Activated CD4-positive, alpha-beta T cell treated with anti-CD3 and anti-CD28 coated beads, Interleukin-2, amount 50 U/mL, for 24 hours (primary cell): ENCODE measurements at places on chromosomes 7 and 10.

DNA sequence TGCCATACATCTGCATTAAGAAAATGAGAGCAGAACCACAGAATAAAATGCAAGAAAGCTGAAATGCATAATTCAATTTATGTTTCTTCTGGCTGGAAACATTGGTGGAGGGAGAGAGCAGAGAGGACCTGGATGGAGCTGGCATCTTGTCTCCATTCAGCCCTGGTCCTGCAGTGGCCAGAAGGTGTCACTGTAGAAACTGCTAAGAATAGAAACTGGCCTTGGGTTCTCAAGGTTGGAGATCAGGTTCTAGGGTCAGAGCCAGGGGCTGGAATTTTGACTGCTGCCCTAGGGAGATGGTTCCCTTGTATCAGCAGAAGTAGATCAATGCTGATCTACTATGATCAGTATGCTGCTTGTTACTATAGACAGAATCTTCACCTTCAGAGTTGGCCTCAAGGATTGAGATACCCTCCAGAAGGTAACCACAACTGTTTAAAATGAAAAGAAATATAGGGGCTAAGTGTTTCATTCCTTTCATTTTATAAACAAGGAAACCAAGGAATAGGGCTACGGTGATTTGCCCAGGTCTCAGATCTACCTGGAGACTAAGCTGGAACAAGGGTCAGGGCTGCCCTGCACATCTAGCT is 13.1 kb downstream of the TAS2R41 start:
- DNase-seq = no peak

GRCh38 chr10:82397854-82398253 is 522.9 kb downstream of the NRG3 start:
- no peak for DNase-seq

GRCh38 chr7:69603937-69604494 is 5.7 kb downstream of the AUTS2 start:
- DNase-seq = no peak

DNA sequence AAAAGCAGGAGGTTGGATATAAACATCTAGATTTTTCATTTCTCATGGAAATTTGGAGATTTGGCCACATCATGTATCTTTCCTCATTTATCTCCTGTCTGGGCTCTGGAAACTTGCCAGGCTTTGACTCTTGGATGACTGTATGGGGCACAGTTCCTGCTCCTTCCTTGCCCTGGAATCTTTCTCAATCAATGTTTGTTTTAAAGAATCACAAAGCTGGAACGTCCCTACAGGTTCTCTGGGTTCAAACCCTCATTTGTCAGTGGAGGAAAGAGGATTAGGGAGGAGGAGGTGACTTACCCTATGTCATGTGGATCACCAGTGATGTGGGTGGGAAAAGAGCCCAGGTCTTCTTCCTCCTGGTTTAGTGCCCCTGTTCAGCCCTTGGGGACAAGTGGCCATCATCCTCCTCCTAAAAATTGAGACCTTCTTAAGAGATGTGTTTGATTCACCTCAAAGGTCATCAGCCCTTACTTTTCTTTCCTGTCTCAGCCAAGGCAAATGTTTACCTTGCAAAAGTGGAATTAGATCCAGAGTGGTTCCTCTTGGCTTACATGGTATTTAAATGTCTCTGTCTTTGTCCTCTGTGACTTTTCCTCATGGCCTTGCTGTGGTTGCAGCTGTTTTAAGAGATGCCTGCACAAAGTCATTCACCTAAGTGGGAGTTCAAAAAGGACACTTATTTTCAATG is 38.8 kb upstream of the PDZD8 start:
- no peak for DNase-seq

DNA sequence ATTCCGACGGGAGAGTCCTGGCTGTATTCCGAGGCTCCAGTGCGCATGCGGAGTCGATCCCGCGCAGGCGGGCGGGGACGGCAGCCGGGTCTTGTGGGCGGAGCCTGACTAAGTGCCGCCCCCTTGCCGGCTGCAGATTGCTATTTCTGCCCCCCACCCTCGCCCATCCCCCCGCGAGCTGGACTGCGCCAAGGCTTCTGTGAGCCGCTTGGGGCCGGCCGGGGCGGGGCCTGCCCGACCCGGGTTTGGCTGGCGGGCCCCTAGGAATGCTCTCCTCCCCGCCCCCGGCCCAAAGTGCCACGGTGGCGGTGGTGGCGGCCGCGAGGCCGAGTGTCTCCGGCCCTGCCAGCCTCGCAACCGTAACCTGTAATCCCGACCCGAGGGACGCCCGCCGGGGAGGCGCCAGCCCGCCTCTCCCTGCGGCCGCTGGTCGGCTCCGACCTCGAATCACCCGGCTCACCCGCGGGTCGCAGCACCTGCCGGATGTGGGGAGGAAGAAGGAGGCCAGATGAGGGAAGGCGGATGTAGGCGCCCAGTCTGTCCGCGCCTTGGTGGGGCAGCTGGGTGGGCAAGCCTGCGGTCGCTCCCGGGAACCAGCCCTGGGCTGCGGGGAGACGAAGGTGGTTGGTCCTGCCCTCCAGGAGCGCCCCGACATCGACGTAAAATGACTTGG is 702 bp upstream of the KAZALD1 start:
- peak; percentile 87 for DNase-seq

- no peak for DNase-seq
Measured at GRCh38 chr7:82234457-82235049, 209.0 kb downstream of the CACNA2D1 start.

- no peak for DNase-seq
Measured at GRCh38 chr7:25375805-25376600, 147.7 kb upstream of the NPVF start.

- no peak for DNase-seq
Measured at GRCh38 chr7:117347962-117348672, 25.3 kb upstream of the WNT2 start.
